Esophagus squamous epithelium (tissue), 5 donors: ENCODE measurements at places on chromosomes 11 and 22. TPM values are rescaled to one million over a fixed set of nuclear protein-coding genes. Genes with fewer than 3 reads are reported as not detected.

- DNase-seq = no peak
- no peaks in the 10 kb centered on the region for H3K36me3 ChIP-seq
Observed at GRCh38 chr22:22111267-22111751, 128.7 kb upstream of the TOP3B start.

DNA sequence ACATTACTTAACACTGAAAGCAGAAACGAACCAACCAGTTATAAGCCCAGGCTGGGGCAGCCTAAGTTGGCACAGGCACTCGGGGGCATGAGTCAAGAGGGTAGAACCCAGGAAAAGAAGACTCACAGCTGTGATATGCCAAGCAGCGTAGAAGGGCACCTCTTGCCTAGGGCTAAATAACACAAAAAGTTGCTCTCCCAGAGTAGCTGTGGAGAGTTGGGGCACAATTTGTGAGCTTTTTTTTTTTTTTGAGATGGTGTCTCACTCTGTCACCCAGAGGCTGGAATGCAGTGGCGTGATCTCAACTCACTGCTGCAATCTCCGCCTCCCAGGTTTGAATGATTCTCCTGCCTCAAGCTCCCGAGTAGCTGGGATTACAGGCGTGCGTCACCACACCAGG lies 8.8 kb downstream of the CLMP start:
- H3K27me3 ChIP-seq = peaks cover 75% of the 10 kb centered on the region
- no peak overlapping the region for H3K4me3 ChIP-seq
- no peak overlapping the region for H3K27ac ChIP-seq

DNA sequence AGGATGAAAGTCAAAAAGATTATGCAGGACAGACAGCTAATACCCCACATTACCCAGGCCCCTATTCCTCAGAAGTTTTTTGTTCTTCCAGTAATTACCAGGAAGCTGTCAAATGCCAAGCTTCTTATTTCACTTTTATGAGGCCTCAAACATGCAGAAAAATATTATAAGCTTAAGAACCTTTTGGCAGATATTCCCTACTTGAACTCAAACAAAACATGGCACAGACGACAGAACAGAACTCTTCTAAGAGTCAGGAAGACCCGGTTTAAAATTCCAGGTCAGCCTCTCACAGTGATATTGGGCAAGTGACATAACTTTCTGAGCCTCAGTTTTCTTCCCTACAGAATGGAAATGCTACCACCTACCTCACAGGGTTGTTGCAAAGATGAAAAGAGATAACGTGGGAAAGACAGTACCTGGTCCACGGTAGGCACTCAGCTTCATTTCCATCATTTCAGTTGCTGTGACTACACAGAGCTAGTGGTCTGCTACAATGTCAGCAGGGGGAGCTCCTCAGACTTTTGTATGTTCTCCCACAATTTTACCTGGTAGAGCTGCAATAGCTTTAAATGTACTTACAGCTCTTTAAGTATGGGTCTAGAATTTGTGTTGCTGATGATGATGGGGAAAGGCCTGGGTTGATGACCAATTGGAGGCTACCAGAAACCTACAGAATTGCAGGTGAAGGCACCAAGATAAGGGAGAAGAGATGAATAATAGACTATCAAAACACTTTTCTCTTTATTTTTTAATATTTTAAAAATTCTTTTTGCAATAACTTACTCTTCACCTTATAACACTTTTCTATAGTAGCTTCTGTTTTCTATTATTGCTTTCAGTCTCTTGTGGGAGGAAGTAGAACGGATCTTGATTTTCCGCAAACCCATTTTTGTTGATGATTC lies 98.3 kb upstream of the CHRM4 start:
- no peaks in the 10 kb centered on the region for H3K4me1 ChIP-seq
- H3K36me3 ChIP-seq = no peaks in the 10 kb centered on the region
- H3K27me3 ChIP-seq = no peaks in the 10 kb centered on the region

OR9G1 gene
- total RNA-seq = not detected

LRRC32 gene
- 3.0 TPM for total RNA-seq

- H3K27ac ChIP-seq = no peak overlapping the region
- peaks cover 10% of the 10 kb centered on the region for H3K36me3 ChIP-seq
- no peaks in the 10 kb centered on the region for H3K27me3 ChIP-seq
- no peak for DNase-seq
- H3K4me3 ChIP-seq = no peak overlapping the region
- no peaks in the 10 kb centered on the region for H3K4me1 ChIP-seq
Observed at GRCh38 chr22:19816372-19817119, 38.1 kb downstream of the GNB1L start.

- H3K36me3 ChIP-seq = peaks cover 41% of the 10 kb centered on the region
- H3K4me3 ChIP-seq = no peak overlapping the region
- no peak for DNase-seq
- H3K27me3 ChIP-seq = no peaks in the 10 kb centered on the region
Observed at GRCh38 chr11:72981971-72982685, 160.0 kb downstream of the FCHSD2 start.

GNB1L gene
- total RNA-seq = 6.7 TPM

DNA sequence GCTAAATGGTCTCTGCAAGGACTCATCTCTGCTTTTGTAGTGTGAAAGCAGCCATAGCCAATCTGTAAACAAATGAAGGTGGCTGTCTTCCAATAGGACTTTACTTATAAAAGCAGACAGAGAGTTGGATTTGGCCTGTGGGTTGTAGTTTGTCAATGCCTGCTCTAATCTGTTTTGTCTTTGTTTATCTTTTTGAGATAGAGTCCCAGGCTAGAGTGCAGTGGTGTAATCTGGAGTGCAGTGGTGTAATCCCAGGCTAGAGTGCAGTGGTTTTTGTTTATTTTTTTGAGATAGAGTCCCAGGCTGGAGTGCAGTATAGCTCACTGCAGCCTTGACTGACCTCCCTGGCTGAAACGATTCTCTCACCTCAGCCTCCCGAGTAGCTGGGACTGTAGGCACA lies 8.6 kb downstream of the PPP6R3 start:
- no peaks in the 10 kb centered on the region for H3K36me3 ChIP-seq
- no peak for DNase-seq

YPEL1 gene
- 4.8 TPM for total RNA-seq

TMEM45B gene
- 100 TPM for total RNA-seq

- no peak for DNase-seq
- no peak overlapping the region for H3K27ac ChIP-seq
- H3K4me3 ChIP-seq = no peak overlapping the region
- no peaks in the 10 kb centered on the region for H3K27me3 ChIP-seq
- H3K4me1 ChIP-seq = no peaks in the 10 kb centered on the region
Observed at GRCh38 chr11:18468961-18469360, 13.3 kb downstream of the LDHAL6A start.

- no peak overlapping the region for H3K27ac ChIP-seq
- H3K4me3 ChIP-seq = no peak overlapping the region
- H3K4me1 ChIP-seq = no peaks in the 10 kb centered on the region
- H3K36me3 ChIP-seq = no peaks in the 10 kb centered on the region
Observed at GRCh38 chr11:133663135-133663985, 131.1 kb upstream of the OPCML start.

IL10RA gene
- total RNA-seq = 2.2 TPM

GRCh38 chr11:47124675-47125074 lies 52.0 kb downstream of the ARFGAP2 start:
- no peak overlapping the region for H3K4me3 ChIP-seq
- DNase-seq = no peak
- no peaks in the 10 kb centered on the region for H3K36me3 ChIP-seq
- no peak overlapping the region for H3K27ac ChIP-seq

FIBIN gene
- total RNA-seq = 9.8 TPM

GUCY1A2 gene
- total RNA-seq = 0.61 TPM

SLC22A8 gene
- total RNA-seq = not detected

OR10A5 gene
- total RNA-seq = not detected

APOBEC3B gene
- total RNA-seq = 1.1 TPM

PGA5 gene
- total RNA-seq = 0.19 TPM

TRIM21 gene
- 15.9 TPM for total RNA-seq

DNA sequence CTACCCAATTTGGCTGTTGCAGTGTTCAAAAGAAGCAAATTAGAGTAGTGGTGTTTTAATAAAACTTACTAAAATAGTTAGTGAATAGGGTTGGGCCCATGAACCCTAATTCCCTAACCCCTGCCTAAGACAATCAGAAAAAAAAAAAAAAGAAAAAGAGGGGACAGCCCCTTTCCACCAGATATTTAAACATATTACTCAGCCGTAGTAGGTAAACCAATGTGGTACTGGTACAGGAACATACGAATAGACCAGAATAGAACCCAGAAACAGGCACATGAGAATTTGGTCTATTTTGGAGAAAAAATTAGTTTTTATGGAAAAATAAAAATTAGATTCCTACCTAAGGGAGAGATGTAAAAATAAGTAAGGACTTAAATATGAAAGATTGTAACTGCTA lies 38.6 kb downstream of the MMP7 start:
- H3K27ac ChIP-seq = no peak overlapping the region
- H3K4me1 ChIP-seq = no peaks in the 10 kb centered on the region
- H3K36me3 ChIP-seq = no peaks in the 10 kb centered on the region

- H3K4me1 ChIP-seq = peaks cover 20% of the 10 kb centered on the region
- H3K27ac ChIP-seq = no peak within 1 kb of the TSS
- H3K4me3 ChIP-seq = peak within 1 kb of the TSS; percentile 45
Observed at GRCh38 chr11:2444821-2445745, at the start of gene KCNQ1. KCNQ1 (plus strand) TSS chr11:2445008; CDS start chr11:2445099, 91 bp downstream.

TRIM51 gene
- not detected for total RNA-seq

GRCh38 chr22:49705216-49705971 lies 122.3 kb downstream of the BRD1 start:
- H3K36me3 ChIP-seq = no peaks in the 10 kb centered on the region
- H3K4me1 ChIP-seq = no peaks in the 10 kb centered on the region
- no peak for DNase-seq
- no peak overlapping the region for H3K27ac ChIP-seq
- H3K27me3 ChIP-seq = peaks cover 4% of the 10 kb centered on the region
- H3K4me3 ChIP-seq = no peak overlapping the region

GRCh38 chr11:29495676-29496075 lies 521.2 kb downstream of the KCNA4 start:
- H3K27me3 ChIP-seq = no peaks in the 10 kb centered on the region
- no peaks in the 10 kb centered on the region for H3K36me3 ChIP-seq
- H3K4me1 ChIP-seq = no peaks in the 10 kb centered on the region
- no peak for DNase-seq
- H3K4me3 ChIP-seq = no peak overlapping the region

DNA sequence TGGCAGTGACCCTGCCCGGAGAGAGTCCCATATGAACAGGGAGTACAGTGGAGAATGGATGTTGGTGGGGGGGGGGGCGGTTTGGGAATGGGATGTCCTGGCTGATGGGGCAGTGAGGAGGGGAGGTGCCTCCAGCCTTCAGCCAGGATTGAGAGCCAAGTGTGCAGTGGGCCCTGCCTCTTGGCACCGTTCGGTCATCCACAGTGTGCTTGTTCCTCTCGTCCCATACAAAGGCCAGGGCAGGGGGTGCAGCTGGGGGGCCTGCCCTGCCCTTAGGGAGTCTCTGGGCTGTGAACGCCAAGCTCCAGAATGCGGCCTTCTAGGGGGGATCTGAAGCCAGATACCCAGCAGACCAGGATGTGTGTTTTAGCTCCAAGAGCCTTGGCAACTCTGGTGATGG lies 34.0 kb downstream of the KCNC1 start:
- no peak overlapping the region for H3K4me3 ChIP-seq
- H3K27me3 ChIP-seq = peaks cover 6% of the 10 kb centered on the region
- H3K36me3 ChIP-seq = no peaks in the 10 kb centered on the region
- no peak for DNase-seq

DNA sequence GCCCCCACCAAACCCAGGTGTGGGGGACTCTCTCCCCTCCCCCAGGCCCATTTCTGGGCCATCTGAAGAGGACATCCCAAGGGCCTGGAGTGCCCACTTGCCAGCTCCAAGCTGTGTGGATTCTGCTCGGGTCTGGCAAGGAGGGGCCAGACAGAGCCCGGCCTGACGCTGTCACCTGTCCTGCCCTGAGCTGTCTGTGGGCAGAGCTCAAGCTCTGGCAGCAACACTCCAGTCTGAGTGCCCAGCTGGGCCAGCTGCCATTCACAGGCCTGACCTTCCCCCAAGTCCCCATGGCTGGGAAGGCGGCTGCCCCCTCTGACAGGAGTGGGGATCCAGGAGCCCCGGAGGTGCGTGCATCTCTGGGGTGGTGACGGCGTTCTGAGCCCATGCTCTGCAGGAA lies 6.2 kb upstream of the PIM3 start:
- no peak overlapping the region for H3K4me3 ChIP-seq
- no peaks in the 10 kb centered on the region for H3K27me3 ChIP-seq
- H3K4me1 ChIP-seq = peaks cover 51% of the 10 kb centered on the region
- no peak for DNase-seq
- H3K27ac ChIP-seq = peak overlapping the region; percentile 89

KRTAP5-8 gene
- total RNA-seq = not detected
